Calu3 (cell line): ENCODE measurements at places on chromosomes 4 and X. TPM values are rescaled to one million over a fixed set of nuclear protein-coding genes. Genes with fewer than 3 reads are reported as not detected.

- no peak for DNase-seq
Measured at GRCh38 chr4:185805979-185806378, 6.0 kb downstream of the SORBS2 start.

Gene POLN
- total RNA-seq: 4.1 and 5.2 TPM in 2 replicates

DNA sequence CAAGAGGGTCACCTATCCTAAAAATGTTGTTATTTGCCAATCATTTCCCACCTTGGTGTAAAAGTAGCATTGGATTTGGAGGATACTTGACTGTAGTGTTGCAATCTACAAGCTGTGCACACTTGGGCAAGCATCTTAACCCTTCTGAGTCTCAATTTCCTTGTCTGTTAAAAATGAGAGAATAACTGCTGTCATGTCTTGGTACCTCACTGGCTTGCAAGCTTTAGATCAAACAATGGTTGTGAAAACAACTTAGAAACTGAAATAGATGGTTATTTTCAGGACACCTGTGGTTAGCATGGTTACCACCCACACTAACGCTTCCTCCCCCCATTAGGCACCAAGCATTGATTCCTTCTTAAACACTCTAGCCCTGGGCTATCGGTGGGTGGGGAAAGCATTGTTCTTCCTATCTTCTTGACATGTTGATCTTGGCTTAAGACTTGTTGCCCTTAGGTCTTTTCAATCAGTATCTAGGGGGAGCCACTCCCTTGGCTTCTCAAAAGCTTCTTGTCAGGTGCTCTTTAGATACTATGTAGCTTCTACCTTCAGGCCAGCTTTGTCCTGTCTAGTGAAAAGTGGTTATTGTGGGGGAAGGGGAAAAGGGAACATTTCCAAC lies 10.6 kb upstream of the AMOT start:
- no peak for DNase-seq

Gene YIPF7
- 0.73 TPM in 1 of 2 replicates, not detected in the other for total RNA-seq

DNA sequence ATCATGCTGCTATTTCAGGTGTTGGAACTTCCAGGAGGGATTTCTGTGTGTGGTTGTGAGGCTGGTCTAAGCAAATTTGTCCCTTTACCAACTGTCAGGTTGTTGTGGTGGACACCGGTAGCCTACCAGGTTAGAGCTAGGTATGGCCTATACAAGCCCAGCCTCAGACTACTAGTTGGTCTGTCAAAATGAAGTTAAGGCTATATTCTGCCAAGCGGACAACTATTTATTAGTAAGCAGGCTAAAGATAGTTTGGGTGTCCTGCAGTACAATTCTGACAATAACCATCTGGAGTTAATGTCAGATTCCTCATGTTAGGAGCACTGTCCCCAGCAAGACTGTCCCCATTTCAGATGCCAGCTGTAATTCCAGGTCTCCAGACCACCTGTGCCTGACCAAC lies 13.9 kb upstream of the ENPP6 start:
- DNase-seq: no peak

- no peak for DNase-seq
Measured at GRCh38 chr4:67892905-67893304, 9.1 kb upstream of the TMPRSS11D start.

DNA sequence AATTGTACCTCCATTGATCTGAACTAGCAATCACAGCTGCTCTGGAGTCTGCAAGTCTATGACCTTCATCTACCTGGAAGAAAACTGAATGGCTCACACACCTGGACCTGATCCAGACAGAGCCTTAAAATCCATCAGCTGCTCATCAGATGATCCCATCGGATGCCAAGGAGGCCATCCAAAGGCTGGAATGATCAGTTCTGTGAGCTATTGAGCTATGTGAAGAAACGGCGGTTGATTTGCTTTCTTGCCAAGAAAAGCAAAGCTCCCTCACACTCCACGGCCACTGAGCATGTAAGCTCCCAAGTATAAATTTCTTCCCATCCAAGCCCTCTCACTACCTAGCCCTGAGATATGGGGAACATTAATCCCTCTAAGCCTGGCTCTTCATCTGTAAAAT lies 63.1 kb downstream of the RELL1 start:
- no peak for DNase-seq

- no peak for DNase-seq
Measured at GRCh38 chrX:8042304-8042703, 115.1 kb upstream of the PNPLA4 start.

GRCh38 chr4:134862116-134862515 lies 660.5 kb upstream of the PABPC4L start:
- DNase-seq: no peak

DNA sequence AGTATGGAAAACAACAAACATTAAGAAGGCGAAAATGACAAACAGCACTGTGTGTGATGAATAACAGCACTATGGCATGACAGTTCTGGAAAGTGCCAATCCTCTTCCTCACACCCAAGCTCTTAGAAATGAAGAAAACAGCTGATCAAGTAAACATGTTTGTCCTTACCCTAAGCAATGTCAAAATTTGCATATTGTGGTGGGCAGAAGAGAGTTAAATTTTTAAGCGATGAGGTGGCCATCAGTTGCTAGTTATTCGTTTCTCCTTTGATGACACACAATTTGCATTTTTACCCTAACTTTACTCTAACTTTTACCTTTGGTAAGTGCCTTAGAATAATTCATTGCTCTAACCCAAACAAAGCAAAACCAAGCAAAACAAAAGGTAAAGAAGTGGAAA lies 8.8 kb downstream of the PROM1 start:
- DNase-seq: no peak

Gene DOK7
- total RNA-seq: 2.7 and 3.3 TPM in 2 replicates

Gene SLC7A11
- 37.7 and 49.4 TPM in 2 replicates for total RNA-seq

- DNase-seq: no peak
Measured at GRCh38 chr4:106367072-106367471, 1.5 kb downstream of the GIMD1 start.

DNA sequence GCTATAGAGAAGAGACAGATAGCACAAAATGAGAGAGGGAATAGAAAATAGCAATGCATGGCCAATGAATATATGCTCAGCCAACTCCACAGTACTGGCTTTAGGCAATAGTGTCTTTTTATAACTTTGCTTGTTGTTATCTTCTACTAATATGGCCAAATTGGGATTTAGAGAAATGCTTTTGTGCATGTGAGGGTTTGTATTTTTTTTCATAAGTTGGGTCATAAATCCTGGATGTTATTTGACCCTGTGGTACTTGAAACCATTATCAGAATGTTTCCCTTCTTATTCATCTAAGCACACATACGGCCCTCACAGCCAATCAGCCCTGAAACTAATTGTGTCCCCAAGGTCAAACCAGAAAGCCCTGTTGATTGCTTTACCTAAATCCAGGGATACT lies 35.2 kb upstream of the LPAR4 start:
- no peak for DNase-seq
